ENCODE measurements at places on chromosomes 12 and 14.

GRCh38 chr12:106867651-106868050 lies 88.1 kb upstream of the TMEM263 start:
- DNase-seq = no peak

GRCh38 chr14:76090616-76091391 lies 60.9 kb upstream of the GPATCH2L start:
- DNase-seq = no peak

- no peak for DNase-seq
Observed at GRCh38 chr14:34203251-34203722, 252.4 kb upstream of the EGLN3 start.

DNA sequence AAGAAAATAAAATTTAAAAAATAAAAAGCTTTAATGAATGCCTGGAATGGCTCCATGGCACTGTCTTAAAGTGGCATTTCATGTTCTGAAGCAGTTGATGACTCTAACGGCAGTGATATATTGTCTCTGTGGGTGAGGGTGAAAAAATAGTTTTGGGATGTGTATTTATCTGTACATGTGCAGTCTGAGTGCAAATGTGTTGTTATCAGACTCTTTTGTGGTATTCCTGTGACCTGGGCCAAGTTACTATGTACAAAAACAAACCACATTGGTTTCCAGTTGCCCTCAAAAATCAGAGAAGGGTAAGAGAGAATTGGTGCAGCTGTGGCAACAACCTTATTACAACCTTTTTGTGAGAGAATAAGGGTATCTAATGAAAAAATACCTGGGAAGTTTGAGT lies 81.7 kb upstream of the CCDC91 start:
- no peak for DNase-seq

GRCh38 chr12:59828521-59828920 lies 232.7 kb downstream of the SLC16A7 start:
- DNase-seq = no peak

DNA sequence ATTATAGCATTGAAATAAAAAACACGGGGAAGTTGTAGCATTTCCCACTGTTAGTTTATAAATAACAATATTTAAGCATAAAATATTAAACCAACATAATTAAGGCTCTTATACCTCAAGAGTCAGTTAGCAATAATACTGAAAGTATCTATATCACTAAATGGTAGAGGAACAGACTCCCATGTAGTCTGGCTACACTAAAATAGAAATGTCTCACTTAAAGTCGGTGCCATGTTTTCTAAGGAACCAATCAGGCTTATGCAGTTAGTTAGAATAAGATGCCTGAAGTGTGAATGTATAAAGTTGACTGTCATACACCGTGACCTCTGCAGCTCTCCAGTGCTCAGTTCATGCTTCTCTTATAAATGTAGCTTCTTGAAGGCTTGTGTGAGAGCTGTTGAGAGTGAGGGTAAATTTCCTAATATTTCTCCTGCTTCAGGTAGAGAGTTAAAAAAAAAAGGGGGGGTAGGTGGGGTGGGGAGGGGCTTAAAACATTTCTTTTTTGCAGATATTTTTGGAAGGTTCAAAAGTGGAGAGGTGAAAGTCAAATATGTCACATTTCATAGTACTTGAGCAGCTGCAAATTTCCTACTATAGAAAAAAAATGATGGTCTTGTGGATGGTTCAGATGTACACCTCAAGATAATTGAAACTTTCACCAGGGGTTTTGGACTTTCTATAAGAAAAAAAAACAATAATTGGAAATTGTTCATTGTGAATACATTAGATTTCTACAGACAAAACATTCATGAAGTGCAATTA lies 64.5 kb downstream of the PTCSC3 start:
- DNase-seq = no peak

GRCh38 chr14:72742118-72742837 lies 151.6 kb downstream of the DPF3 start:
- no peak for DNase-seq

- DNase-seq = no peak
Observed at GRCh38 chr12:56029666-56030293, 8.9 kb downstream of the IKZF4 start.

- DNase-seq = no peak
Observed at GRCh38 chr12:96177013-96177412, 17.2 kb upstream of the ELK3 start.

GRCh38 chr14:80624581-80624980 lies 317.0 kb downstream of the CEP128 start:
- DNase-seq = no peak

DNA sequence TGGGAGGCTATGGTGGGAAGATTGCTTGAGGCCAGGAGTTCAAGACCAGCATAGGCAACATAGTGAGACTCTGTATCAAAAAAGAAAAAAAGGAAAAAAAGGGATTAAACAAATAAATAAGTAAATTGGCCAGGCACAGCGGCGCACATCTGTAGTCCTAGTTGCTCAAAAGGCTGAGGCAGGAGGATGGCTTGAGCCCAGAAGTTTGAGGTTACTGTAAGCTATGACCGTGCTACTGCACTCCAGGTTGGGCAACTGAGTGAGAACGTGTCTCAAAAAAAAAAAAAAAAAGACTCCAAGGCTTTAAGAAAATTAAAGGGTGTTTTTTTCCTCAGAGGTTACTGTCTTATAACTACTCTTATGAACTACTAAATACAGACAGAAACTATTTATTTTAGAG lies 11.7 kb downstream of the BEST3 start:
- DNase-seq = no peak

DNA sequence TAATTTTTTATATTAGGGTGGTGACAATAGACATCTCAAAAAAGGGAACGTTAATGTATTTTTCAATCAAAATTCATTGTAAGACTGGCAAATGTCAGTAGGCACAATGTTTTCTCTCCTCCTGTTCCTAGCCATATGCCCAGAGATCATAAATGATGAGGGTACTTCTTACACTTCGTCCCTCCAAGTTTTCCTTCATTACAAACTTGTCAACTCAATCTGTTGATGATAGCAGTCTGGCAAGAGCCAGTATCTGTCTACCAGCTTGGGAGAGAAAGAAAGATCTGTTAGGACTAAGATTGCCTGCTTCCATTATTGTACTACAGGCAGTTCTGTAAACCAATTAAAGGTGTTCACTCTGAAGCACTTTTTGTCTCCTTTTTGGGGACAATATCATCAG lies 130.9 kb upstream of the DAAM1 start:
- no peak for DNase-seq

GRCh38 chr12:51051787-51052186 lies 3.7 kb downstream of the LETMD1 start:
- DNase-seq = no peak

GRCh38 chr12:49800421-49801140 lies 27.6 kb downstream of the NCKAP5L start:
- no peak for DNase-seq

DNA sequence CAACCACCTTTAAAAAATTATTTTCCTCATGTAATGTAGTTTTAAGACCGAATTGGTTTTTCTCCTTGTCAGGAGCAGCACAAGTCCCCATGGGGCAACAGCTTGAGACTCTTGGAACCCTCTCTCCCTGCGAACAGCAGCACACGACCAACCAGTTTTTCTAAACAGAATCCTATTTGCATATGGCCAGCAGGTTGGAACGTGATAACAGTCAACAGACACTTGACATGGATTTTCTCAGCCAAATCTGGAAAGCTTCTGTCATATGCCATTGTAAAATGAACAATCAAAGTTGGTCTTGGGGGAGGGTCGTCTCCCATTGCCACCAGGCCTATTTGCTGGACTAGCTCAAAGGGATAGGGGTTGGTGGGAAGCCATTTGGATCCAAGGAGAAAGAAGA lies 1915.0 kb upstream of the FLRT2 start:
- DNase-seq = no peak

DNA sequence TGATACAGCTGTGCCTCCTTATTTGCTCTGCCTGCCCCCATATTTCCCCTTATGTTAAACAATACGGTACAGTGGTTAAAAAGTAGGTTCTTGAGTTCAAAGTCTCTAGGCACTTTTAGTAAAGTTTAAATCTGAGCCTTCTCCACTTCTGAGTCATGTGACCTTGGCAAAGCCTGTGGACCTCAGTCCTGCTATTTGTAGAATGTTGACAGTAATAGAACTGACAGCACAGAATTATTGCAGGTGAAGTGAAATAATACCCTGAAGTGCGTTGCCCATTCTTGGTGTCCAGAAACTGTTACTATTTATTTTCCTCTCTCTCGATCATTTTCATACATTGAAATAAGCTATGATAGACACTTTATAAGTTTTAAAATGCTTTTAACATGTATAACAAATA lies 499.7 kb downstream of the EGLN3 start:
- no peak for DNase-seq

- DNase-seq = no peak
Observed at GRCh38 chr14:102138961-102139285, 774 bp upstream of the WDR20 start.

- DNase-seq = no peak
Observed at GRCh38 chr14:88999137-88999536, 174.7 kb downstream of the TTC8 start.

GRCh38 chr12:127214186-127214585 lies 1052.8 kb upstream of the TMEM132C start:
- no peak for DNase-seq

DNA sequence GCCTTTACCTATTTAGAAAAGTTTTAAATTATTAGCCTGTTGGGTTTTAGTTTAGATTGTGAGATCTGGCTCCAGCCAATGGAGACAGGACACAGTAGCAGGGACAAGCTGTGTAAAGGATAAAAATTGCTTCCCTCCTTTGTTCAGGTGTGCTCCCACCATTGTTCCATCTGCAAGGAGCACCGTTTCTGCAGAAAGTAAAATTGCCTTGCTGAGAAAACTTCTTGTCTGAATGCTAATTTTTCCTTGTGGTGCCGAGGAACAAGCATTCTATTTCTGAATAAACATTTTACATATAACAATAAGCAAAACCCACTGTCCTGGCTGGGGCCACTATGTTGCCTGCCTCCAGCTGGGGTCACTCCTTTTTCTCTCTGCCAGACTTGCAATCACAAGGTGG lies 72.7 kb upstream of the ZFP36L1 start:
- DNase-seq = no peak

DNA sequence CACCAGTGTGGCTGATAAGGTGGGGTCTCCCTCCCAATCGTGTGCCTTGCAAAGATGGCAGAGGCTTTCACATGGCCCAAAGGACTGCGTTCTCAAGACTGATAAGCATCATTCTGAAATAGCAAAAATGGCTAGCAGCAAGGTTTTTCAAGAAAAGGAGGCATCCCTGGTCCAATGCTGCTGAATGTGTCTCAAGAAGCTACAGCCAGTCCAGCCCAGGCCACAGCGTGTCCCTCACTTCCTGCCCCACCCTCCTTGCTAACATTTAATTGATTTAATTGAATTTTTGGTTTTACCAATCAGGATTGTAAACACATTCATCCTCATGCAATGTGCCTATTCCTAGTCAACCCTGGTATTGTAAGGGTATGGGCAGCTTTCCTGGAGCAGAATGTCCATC lies 55.9 kb downstream of the C14orf132 start:
- DNase-seq = no peak

- no peak for DNase-seq
Observed at GRCh38 chr14:105999361-106000028, 473.1 kb downstream of the TMEM121 start.

DNA sequence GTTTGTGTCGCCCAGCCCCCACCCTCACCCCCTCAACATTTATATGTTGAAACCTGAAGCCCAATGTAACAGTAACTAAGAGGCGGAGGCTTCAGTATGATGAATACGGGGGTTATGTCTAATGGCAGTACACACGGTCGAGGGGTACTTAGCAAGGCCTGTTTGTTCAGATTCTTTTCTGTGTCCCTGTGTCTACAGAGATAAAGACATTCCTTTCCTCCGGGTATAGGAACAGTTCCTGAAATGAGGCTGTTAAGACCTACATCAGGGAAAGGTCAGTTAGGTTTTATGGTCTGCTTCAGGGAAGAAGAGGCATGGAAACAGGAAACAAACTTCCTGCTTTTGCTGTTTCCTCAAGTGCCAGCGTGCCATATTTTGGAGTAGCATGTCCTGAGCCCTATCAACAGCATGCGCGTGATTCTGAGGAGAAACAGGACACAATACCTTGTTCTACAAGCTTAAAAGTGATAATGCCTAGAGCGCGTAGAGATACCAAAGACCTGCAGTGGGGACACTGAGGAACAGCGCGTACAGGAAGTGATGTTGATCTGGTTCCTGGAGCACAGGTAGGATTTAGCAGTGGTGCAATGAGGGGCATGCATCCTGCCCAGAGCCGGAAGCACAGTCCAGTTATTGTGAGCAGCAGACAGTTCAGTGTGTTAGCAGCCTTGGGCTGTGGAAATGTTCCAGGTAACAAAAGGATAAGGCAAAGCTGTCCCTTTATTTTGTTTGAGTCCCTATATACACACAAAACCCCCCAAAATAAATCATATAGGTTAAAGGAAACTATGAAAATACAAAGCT lies 47.2 kb downstream of the FGD4 start:
- no peak for DNase-seq

DNA sequence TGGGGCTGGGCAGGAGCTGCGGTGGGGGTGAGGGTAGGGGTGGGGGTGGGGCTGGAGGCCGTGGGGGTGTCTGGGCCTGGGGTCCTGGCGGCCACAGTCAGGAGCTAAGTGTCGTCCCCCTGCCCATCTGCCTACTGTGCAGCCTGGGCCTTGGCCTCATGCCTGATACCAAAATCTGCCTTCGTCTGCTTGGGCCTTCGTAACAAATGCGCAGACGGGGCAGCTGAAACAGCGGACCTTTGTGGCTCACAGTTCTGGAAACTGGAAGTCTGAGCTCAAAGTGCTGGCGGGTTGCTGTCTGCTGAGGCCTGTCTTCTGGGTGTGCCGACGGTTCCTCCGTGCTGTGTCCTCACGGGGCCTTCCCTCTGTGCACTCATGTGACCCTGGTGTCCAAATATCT lies 61.7 kb downstream of the KIF26A start:
- DNase-seq = no peak

GRCh38 chr12:40829738-40830144 lies 137.5 kb downstream of the CNTN1 start:
- DNase-seq = no peak

- no peak for DNase-seq
Observed at GRCh38 chr14:104087505-104087904, 2.0 kb downstream of the ASPG start.

GRCh38 chr12:49030714-49031572 lies 12.4 kb upstream of the PRKAG1 start:
- DNase-seq = no peak
